MV-4-11 (cell line): ENCODE measurements at places on chromosomes 12 and 14.

DNA sequence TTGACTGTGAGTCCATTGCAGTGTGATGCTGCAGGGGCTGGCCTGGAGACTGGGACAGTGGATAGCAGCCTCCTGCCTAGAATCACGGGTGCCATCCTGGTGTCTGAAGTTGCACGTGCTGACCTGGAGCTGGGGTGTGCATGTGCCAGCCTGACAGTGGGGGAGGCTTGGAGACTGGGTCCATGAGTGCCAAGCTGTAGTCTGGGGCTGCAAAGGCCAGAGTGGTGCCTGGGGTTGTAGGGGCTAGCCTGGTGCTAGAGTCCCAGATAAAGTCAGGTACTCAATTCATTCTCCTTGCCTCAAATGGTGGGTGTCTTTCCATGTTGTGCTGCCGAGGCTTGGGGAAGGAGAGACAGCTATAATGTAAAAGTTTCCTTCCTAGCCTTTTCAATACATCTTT, 181.9 kb upstream of the NPAS3 start:
- no peak for DNase-seq

GRCh38 chr14:29955087-29955486, 27.4 kb upstream of the PRKD1 start:
- DNase-seq: no peak

- no peak for DNase-seq
Measured at GRCh38 chr12:119258149-119258548, 76.4 kb upstream of the CCDC60 start.

DNA sequence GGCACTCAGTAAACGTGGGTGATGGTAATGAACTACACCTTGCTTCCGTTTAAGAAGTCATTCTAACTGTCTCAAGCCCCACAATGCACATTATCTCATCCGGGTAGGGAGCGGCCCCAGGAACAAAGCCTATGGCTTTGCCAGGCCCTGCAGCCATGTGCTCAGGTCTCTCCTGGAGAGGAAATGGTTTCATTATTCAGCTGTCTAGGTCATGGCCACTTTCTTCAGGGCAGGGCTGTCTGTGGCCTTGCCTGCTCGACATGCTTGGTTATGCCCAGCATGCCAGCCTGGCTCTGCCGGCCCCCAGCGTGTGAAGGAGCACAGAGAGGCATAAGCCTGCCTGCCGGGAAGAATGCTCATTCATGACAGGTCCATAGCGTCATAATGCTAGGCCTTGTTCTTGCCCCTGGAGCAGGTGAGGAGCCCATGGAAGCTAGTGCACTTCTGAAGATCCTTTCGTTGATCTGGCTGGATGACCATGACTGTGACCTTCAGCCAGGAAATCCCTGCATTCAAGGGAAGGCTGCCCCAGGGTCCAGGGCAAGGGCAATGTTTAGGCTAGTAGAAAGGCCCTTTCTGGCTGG, 26.3 kb upstream of the FOS start:
- no peak for DNase-seq

GRCh38 chr14:51395361-51395849, 155.4 kb downstream of the TMX1 start:
- no peak for DNase-seq

GRCh38 chr12:92393504-92393903, 247.9 kb upstream of the BTG1 start:
- DNase-seq: no peak

GRCh38 chr14:65006261-65006721, 19.6 kb downstream of the FNTB start:
- DNase-seq: no peak

DNA sequence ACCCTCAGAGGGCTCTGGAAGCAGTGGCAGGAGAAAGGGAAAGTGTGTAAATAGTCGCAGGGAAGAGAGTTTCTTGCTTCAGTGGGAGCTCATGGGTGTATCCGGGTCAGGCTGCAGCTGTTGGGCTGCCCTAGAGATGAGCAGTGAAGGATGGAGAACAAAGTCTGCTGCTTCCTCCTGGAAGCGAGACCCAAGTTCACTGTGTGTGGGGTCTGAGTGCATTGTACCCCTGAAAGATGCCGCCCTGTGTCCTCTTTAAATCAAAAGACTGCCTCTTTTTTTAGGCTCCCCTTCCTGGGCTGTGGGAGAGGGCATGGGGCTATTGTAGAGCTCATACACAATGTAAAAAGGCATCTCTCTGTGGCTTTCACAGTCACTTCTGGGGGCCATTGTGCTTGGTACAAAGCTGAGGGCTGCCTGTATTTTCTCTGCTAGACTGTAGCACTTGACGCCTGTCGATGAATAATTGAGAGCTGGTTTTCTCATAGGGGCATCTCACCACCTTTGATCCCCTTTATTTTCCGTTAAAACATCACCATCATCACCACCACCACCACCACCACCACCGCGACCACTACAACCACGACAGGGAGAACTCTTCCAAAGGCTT, 16.7 kb downstream of the CHST11 start:
- no peak for DNase-seq

- no peak for DNase-seq
Measured at GRCh38 chr12:63008372-63008771, 73.4 kb upstream of the PPM1H start.

DNA sequence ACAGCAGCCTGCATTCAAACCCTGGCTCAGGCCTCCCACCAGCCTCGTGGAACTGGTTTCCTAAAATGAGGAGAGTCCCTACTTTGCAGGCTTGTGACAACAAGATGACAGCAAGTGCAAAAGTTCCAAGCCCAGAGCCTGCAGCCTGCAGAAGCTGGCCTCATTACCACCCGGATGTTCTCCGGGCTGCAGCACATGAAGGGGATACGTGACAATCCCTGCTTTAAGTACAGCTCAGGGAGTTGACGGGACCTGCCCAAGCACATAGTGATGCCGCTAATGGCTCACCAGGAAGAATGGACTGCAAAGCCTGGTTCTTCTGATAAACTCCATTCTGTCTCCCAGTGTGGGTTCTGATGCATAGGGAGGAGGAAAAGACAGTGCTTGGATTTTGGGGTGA, 15.0 kb downstream of the SSH1 start:
- no peak for DNase-seq

- DNase-seq: peak; percentile 22
Measured at GRCh38 chr12:131803961-131804521, 24.2 kb upstream of the MMP17 start.

DNA sequence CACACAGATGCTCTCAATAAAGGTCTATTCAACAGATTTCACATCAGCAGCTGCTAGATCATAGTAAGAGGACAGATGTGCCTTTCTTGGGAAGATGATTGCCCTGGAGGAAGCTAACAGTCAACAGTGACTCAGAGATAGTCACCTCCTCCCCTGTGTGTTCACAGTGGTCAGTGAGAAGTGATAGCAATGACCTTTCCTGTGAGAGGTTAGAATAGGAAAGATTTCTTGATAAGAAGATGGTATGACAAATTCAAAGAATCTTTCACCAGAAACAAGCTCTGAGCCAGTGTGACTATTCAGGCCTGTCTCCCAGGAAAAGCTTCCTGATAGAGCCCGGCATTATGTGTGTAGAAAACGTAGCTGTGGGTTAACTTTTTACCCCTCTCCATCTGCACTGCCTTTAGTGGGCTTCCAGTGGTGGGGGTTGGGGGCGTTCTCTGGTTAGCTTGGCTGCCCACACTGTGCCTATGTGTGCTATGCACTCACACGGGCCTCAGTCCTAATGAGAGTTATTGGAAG, 66.4 kb upstream of the ARHGAP5 start:
- no peak for DNase-seq

- no peak for DNase-seq
Measured at GRCh38 chr14:21057803-21058675, at the start of gene RNASE8. Gene RNASE8, plus strand, starts transcription at chr14:21057822. Its CDS starts 71 bp downstream, at chr14:21057893.

DNA sequence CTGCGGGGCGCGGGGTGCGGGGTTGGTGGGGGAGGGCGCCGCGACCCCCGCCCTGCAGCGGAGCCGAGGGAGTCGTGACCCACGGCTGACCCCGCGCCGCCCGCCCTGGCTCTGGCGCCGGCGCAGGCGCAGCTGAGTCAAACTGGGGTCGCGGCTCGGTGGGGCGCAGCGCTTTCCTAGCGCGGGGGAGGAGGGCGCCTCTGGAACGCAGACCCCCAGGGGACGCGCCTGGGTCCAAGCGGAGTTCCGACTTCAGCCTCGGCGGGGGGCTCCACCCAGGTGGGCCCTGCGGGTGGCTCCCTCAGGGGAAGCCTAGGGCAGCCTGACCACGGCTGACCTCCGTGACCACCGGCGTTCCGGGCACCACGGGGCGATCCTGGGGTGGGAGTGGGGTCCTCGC, 467 bp upstream of the ANHX start:
- no peak for DNase-seq

GRCh38 chr14:98931911-98932310, 340.1 kb downstream of the BCL11B start:
- peak; percentile 38 for DNase-seq

GRCh38 chr12:30730011-30730410, 24.7 kb downstream of the CAPRIN2 start:
- DNase-seq: no peak

DNA sequence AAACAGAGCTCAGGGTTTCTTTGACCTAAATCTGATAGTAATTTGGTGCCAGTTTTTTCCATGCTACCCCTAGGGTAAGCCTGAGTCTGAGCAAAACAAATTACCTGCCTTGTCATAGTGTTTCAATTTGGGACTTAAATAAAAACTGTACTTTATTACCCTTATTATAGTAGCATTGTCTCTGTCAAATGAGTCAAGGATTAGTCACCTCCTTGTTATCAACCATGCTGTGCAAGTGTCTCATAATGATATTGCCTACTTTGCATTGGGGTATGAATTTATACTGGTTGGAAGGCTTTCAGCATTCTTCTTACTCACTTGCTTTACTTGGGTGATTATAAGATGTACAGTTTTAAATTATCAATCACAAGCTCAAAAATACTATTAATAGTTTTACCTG, 380.0 kb downstream of the LRFN5 start:
- DNase-seq: peak; percentile 9

GRCh38 chr12:94689646-94690036, 39.3 kb upstream of the TMCC3 start:
- no peak for DNase-seq

DNA sequence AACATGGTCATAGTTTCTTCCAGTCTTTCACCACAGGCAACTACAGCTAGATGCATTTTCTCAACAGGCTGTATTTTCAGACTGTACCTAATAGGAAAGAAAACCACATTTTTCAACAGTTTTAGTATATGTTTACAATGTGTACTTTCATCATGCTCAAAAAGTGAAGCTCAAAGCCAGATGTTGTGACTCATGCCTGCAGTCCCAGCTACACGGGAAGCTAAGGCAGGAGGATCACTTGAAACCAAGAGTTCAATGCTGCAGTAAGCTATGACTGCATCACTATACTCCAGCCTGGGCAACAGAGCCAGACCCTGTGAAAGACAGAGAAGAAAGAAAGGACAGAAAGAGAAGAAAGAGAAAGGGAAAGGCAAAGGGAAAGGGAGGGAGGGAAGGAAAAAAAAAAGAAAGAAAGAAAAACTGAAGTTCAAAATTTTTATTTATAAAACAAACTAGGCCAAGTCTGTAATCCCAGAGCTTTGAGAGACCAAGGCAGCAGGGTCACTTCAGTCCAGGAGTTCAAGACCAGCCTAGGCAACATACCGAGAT, 25.5 kb downstream of the GXYLT1 start:
- DNase-seq: peak; percentile 60

GRCh38 chr12:13253966-13254760, 57.6 kb downstream of the EMP1 start:
- DNase-seq: no peak

- DNase-seq: no peak
Measured at GRCh38 chr14:104293231-104293841, 154.9 kb downstream of the KIF26A start.

DNA sequence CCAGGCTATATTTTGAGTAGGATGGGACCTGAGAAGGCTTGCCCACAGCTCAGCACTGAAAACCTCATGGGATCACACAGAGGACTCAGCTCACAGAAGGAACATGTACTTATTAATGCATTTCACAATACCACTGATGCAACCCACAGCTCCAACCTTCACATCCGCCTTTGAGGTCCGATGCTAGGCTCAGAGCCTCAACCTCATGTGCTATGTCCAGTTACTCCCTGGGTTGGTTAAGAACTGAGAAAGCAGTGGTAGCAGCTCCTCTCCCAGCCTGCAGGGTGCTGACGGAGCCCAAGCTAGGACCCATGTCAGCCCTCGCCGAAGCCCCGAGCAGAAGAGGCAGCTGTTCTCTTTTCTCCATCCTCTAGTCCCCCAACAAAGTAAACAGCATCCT, 52.9 kb downstream of the SPTB start:
- DNase-seq: peak; percentile 99

GRCh38 chr12:32901553-32901952, 5.0 kb upstream of the PKP2 start:
- DNase-seq: no peak

- DNase-seq: peak; percentile 95
Measured at GRCh38 chr14:69543341-69544115, 31.1 kb downstream of the CCDC177 start.

DNA sequence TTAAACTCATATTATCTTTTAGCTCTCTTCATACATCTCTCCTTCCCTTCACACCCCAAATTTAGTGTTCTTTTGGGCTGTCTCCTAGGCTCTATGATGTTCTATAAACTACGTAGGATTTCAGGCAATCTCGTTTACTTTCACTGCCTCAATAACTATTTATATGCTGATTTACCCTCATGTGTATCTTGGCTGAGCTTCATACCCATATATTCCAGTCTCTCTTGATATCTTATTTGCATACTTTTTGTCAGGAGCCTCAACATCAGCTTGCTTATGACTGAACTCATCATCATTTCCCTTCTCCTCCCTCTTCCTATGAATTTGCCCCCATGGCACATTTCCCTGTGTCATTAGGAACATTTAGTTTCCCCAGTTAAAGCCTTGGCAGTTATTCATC, 262.1 kb upstream of the FBXO33 start:
- no peak for DNase-seq

DNA sequence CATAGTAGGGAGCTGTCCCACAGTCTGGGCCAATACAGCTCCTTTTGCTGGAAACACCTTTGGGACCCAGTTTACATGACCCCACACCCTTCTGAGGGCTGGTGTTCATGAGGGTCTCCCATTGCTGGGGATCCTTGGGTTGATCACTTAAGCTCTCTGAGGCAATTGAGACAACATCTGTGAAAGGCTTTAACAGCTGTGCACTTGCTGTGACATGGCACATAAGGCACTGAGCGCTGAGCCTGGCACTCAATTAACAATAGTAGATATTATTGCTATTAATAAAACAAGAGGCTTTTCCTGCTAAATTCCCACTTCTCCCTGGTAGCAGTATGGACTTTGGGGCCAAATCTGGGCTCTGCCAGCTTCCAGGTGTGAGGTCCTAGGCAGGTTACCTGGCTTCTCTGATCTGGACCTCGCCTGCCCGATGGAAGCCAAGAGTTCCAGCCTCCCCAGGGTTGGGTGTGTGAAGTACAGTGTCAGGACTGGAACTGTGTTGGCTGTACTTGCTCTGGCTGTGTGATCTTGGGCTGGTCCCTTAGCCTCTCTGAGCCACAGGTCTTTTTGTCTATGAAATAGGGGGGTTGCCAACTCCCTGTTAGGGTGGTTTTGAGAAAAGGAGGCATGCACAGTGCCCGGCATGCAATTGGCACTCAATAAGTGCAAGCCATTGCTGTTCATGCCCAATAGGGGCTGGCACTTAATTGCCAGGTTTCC, 3.1 kb downstream of the SH2B3 start:
- DNase-seq: no peak

- DNase-seq: no peak
Measured at GRCh38 chr14:70812124-70812818, 3.0 kb upstream of the MAP3K9 start.
